Non-pigmented ciliary epithelial cell (primary cell): ENCODE measurements at places on chromosomes 3 and 15.

DNA sequence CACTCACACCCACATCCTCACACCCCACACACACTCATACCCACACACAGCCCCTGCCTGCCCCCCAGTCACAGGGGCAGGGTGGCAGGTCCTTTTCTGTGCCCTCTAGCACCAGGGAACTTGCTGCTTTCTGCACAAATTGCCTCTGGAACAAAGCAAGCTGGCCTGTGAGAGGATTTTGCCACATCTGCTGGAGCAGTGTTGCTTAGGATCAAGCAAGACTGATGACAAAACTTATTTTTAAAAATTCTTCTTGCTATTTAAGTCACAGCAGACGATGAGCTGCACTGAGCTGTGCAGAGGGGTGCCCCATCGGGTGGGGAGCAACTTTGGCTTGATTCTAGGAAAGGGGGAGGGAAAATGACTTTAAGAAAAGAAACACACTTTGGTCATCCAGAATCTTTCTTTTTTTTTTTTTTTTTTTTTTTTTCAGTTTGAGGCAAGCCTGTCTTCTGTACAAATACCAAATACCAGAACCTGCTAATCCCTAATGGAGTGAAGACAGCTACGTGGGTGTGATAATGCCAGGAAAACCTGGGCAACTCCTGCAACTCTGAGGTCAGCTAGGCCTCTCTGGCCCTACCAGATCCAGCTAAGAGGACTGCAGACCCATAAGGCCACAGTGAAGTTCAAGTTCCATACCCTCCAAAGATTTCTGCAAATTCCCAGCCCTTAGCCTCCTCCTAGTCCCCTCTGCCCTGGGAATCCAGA is 195.3 kb downstream of the ABHD5 start:
- DNase-seq: no peak

DNA sequence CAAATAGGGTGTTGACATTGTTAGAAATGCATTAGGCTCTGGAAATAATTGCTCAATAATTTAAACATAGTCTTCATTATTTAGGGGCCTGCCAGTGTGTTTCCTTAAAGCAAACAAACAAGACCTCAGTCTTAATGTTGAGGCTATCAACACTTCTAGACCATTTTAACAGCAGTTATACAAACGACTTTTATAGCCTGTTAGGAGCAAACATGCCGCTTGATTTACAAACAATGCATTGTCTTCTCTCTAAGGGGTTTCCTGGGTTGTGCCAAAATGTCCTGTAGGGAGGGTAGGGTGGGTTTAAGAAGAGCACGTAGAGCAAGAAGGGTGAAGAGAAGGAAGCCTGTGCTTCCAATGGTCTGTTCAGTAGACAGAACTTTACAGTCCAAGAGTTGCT is 53.7 kb downstream of the TPRG1 start:
- DNase-seq: no peak

GRCh38 chr3:117285737-117286136 is 576.2 kb downstream of the TUSC7 start:
- DNase-seq: no peak

DNA sequence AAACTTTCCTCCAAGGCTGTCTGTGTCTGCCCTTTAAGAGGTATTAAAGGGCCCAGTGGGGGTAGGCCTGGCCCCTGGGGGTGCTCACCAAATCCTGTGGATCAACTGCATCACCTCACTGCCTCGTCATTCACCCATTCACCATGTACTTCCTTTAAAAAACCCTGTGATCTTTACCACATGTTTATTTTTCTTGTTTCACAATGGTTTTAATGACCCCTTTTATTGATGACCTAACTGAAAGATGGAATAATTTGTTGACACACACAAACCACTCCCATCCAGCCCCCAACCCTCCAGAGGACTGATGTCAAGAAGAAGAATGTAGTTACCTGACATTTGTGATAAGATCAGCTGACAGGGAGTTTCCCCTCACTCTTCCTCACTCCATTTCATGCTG is 40.8 kb downstream of the KCNAB1 start:
- no peak for DNase-seq

GRCh38 chr3:63993653-63994079 is 29.6 kb downstream of the PSMD6 start:
- DNase-seq: no peak
